ENCODE measurements at places on chromosomes 11 and 22. TPM values are rescaled to one million over a fixed set of nuclear protein-coding genes. Genes with fewer than 3 reads are reported as not detected.
A peak's percentile ranks its signal among the peaks of the same experiment; 100 is the strongest.

The TSSK2 gene
- not detected for polyA plus RNA-seq

GRCh38 chr11:44537679-44538078 is 27.8 kb upstream of the CD82 start:
- DNase-seq: no peak

- DNase-seq: peak; percentile 29
Measured at GRCh38 chr22:35930933-35931332, 97.7 kb downstream of the RBFOX2 start.

GRCh38 chr11:44468345-44468988 is 97.0 kb upstream of the CD82 start:
- no peak for DNase-seq

DNA sequence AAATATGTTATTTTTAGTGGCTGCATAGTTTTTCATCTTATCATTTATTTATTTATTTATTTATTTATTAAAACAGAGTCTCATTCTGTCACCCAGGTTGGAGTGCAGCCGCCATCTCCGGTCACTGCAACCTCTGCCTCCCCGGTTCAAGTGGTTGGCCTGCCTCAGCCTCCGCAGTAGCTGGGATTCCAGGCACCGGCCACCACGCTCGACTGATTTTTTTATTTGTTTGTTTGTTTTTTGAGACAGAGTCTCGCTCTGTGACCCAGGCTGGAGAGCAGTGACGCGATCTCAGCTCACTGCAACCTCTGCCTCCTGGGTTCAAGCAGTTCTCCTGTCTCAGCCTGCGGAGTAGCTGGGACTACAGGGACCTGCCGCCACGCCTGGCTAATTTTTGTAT is 262.9 kb upstream of the DDI1 start:
- no peak for DNase-seq

DNA sequence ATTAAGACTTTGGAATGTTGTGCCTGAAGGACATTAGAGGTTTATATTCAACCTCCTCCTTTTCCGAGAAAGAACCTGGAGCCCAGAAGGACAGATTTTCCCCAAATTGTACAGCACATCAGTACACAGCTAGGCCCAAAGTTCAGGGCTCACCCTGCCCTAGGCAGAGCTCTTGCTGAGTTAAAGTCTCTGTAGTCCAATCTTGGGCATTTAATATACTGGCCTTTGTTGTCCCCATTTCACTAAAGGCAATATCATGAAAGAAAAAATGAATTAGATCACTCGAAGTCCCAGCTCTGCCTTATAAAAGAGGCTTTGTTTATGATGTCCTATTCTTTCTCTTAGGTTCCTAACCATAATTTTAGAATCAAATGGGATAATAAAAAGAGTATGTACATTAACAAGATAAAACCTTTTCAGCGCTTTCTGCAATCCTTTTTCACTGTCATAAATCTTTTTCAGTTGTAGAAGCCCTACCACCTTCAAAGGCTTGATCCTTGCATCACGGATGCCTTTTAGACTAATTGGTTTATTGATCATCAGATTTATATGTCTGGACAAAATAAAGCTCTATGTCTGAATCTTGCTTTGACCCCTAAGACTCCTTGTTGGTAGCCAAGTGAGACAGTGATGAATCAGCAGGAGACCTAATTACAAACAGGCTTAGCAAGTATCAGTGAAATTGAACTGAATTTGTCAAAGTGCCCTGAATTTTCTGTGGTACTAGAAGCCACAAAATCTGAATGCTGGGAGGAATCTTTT is 39.8 kb downstream of the RELT start:
- no peak for DNase-seq

- DNase-seq: no peak
Measured at GRCh38 chr11:11039208-11039965, 181.5 kb upstream of the ZBED5 start.

DNA sequence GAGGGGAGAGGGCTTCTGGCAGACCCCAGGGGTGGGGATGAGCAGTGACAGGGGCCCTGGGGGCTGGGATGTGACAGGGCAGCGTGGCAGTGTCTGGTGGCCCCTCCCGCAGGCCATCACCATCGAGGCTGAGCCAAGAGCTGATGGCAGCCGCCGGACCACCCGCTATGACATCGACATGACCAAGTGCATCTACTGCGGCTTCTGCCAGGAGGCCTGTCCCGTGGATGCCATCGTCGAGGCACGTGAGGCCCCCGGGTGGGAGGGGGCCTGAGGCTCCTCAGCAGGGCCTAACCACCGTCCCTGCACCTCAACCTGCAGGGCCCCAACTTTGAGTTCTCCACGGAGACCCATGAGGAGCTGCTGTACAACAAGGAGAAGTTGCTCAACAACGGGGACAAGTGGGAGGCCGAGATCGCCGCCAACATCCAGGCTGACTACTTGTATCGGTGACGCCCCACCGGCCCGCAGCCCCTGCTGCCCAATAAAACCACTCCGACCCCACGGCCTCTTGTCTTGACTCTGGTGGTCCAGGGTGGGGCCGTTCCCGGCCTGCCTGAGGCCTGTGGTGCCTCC is 2.6 kb upstream of the TCIRG1 start:
- DNase-seq: no peak

The CCDC116 gene
- polyA plus RNA-seq: 0.04 TPM

The PRSS23 gene
- 247 TPM for polyA plus RNA-seq

GRCh38 chr11:88360141-88360540 is 22.6 kb upstream of the CTSC start:
- no peak for DNase-seq

- DNase-seq: no peak
Measured at GRCh38 chr11:117595440-117595839, 201.6 kb downstream of the DSCAML1 start.

- no peak for DNase-seq
Measured at GRCh38 chr22:44276041-44276440, 36.7 kb downstream of the SHISAL1 start.

The UPK3A gene
- polyA plus RNA-seq: not detected

The PPFIBP2 gene
- 16.2 TPM for polyA plus RNA-seq

DNA sequence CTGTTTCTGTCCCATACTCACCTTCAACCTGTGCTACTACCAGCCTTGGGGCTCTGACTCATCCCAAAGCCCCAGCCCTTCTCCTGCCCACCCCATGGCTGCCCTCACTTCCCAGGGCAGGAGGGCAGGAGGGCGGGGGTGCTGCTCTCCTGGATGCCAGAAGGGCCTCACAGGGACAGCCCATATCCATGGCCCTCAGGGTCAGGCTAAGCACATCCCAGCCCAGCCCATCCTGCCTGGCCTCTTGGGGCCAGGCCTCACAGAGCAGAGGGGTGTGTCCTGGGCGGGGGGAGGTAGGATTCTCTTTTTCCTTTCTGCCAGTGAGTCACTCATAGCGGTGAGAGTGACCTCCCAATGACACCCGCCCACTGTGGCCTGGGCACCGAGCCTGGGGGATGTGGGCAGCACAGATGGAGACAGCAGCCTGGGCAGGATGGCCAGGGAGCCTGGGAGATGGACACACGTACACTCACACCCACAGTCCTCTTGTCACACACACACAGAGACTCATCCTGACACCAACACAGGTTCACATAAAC is 2.4 kb downstream of the LTBP3 start:
- peak; percentile 84 for DNase-seq

- no peak for DNase-seq
Measured at GRCh38 chr11:109000531-109000930, 335.7 kb downstream of the DDX10 start.

- no peak for DNase-seq
Measured at GRCh38 chr11:957212-957920, 31.7 kb downstream of the AP2A2 start.

The IL17RA gene
- polyA plus RNA-seq: 4.4 TPM

The TMEM191C gene
- polyA plus RNA-seq: 0.58 TPM

The TCN2 gene
- polyA plus RNA-seq: 3.8 TPM

Measured in A549 (cell line).